ENCODE measurements at places on chromosomes 3 and 15. TPM values are rescaled to one million over a fixed set of nuclear protein-coding genes. Genes with fewer than 3 reads are reported as not detected.

Gene AGBL1
- total RNA-seq = 0.10 TPM

Gene SMAD6
- total RNA-seq = 11.5 TPM

Gene ATP2B2
- total RNA-seq = 0.12 TPM

Gene APPL1
- 33.9 TPM for total RNA-seq

Gene CYP1A2
- total RNA-seq = not detected

Gene ZNF197
- total RNA-seq = 10.0 TPM

Gene PDCD10
- total RNA-seq = 59.0 TPM

Gene HYAL1
- total RNA-seq = 5.3 TPM

Gene VEPH1
- total RNA-seq = 6.3 TPM

Gene GABRG3
- total RNA-seq = 0.03 TPM

Gene GCNT3
- total RNA-seq = 239 TPM

Gene PARP15
- total RNA-seq = 2.0 TPM

Gene ATP13A4
- 33.6 TPM for total RNA-seq

Gene CASR
- total RNA-seq = 0.36 TPM

Gene CHST2
- 1.5 TPM for total RNA-seq

Gene GNAT1
- total RNA-seq = not detected

Gene LSAMP
- total RNA-seq = 0.78 TPM

Gene CFAP44
- total RNA-seq = 10.8 TPM

Gene IGF1R
- 65.2 TPM for total RNA-seq

Gene HCLS1
- total RNA-seq = 8.8 TPM

Gene TMOD3
- total RNA-seq = 65.2 TPM

Gene MEGF11
- 0.19 TPM for total RNA-seq

Gene FMN1
- 30.8 TPM for total RNA-seq

Gene ZCWPW2
- total RNA-seq = 0.55 TPM

Gene MNS1
- total RNA-seq = 0.61 TPM

Gene DUOX1
- 0.43 TPM for total RNA-seq

Gene CCDC51
- 15.3 TPM for total RNA-seq

Gene GNL3
- 54.4 TPM for total RNA-seq

Gene RLBP1
- total RNA-seq = not detected

Gene UROC1
- total RNA-seq = not detected

Gene TMEM40
- total RNA-seq = not detected

Gene DLEC1
- total RNA-seq = 0.73 TPM

Gene OR5K2
- not detected for total RNA-seq

Gene AP3S2
- total RNA-seq = 65.1 TPM

Gene PRTG
- 2.0 TPM for total RNA-seq

Gene IVD
- total RNA-seq = 88.3 TPM

Gene LDHAL6B
- total RNA-seq = not detected

Gene SACM1L
- total RNA-seq = 54.1 TPM

Gene NR2E3
- total RNA-seq = 1.2 TPM

Gene KLF15
- total RNA-seq = 1.3 TPM

Gene ZBTB20
- 85.6 TPM for total RNA-seq

Gene THPO
- not detected for total RNA-seq

Gene FANCD2OS
- not detected for total RNA-seq

Measured in mucosa of descending colon (tissue), 3 donors.